AG04450 (cell line): ENCODE measurements at places on chromosomes 6 and 20.
A peak's percentile ranks its signal among the peaks of the same experiment; 100 is the strongest.

DNA sequence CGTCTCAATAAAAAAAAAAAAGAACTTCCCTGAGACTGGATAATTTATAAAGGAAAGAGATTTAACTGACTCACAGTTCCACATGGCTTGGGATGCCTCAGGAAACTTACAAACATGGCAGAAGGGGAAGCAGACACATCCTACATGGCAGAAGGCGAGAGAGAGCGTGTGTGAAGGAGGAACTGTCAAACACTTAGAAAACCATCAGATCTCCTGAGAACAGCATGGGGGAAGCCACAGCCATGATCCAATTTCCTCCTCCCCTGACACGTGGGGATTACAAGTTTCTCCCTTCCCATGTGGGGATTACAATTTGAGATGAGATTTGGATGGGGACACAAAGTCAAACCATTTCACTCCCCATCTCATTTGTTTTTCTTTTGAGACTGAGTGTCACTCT lies 46.6 kb upstream of the TFAP2C start:
- DNase-seq, result no peak

GRCh38 chr20:25053255-25054031 lies 4.5 kb downstream of the ACSS1 start:
- DNase-seq, result no peak

GRCh38 chr20:34824806-34825529 lies 483 bp downstream of the NCOA6 start:
- no peak for DNase-seq

- no peak for DNase-seq
Measured at GRCh38 chr6:108518714-108519576, 41.8 kb upstream of the FOXO3 start.

- no peak for DNase-seq
Measured at GRCh38 chr6:133610227-133610840, 278.6 kb upstream of the TCF21 start.

GRCh38 chr6:34553750-34554149 lies 2.4 kb downstream of the SPDEF start:
- no peak for DNase-seq

DNA sequence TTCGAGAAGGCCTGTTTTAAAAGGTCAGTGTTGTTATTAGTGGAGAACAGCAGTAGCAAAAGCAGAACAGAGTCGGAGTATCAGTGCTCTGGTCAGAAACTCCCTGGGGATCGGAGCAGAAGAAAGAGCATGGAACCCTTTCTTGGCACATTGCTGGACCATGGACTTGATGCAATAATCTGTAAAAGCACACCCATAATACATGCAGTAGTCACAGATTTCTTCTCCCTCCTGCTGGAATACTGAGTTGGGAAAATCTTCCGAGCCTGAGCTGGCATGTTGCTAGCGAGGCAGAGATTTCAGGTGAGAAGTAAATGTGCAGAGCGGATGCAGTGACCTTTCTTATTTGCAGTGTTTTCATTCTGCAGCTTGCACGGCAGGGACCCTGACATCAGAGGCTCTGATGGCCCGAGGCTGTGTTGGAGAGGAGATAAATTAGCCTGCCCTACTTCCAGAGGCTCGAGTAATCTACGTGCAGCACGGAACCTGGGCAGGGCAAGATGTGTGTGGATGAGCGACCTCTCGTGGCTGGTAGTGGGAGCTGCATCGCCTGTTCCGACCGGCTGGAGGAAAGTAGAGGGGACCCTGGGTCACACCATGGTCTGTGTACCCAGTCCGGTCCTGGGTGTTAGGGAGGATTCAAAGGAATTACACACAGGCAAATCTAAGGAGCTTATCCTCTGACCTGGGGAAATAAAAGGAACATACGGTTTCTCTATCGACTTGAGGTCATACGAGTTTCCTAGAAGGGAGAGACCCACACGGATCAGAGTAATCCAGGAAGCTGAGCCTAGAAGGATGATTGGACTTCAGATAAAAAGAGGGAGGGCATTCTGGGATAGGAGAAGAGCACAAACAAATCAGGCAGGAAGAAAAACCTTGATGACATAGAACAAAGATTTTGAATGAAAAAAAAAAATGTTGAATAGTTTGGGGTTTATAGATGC lies 137.0 kb upstream of the STMND1 start:
- peak; percentile 29 for DNase-seq

- DNase-seq, result no peak
Measured at GRCh38 chr6:118939683-118940082, 4.7 kb upstream of the MCM9 start.

- peak; percentile 38 for DNase-seq
Measured at GRCh38 chr6:148367411-148368024, 24.9 kb downstream of the SASH1 start.

- DNase-seq, result no peak
Measured at GRCh38 chr6:149716181-149716963, 1.5 kb downstream of the LATS1 start.

- no peak for DNase-seq
Measured at GRCh38 chr20:8647961-8648441, 420.9 kb upstream of the PLCB4 start.

DNA sequence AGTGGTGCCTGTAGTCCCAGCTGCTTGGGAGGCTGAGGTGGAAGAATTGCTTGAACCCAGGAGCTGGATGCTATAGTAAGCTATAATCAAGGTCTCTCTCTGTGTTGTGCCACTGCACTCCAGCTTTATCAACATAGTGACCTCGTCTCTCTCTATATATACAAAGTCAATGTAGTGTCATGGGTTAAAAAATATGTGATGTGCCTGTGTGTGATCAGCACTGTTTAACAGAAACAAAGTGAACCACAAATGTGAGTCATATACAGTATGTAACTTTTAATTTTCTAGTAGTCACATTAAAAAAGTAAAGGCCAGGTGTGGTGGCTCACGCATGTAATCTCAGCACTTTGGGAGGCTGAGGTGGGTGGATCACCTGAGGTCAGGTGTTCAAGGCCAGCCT lies 85.3 kb upstream of the RNF24 start:
- DNase-seq, result no peak

DNA sequence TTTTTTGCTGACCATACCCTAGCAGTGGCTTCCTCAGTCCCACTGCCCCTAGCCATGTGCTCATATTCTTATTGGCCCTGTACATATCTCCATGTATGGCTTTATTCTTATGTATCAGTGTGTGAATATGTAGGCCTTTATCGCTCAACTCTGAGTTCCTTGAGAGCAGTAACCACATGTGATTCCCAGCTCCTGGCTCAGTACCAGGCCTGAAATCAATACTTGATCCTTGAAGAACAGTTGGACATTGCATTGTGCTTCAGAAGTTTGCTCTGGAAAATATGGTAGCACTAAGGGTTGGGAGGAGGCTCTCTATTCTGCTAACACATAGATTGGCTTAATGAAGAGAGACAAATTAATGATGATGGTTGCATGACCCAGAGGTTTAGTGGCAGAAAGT lies 118.8 kb upstream of the FERMT1 start:
- no peak for DNase-seq

- peak; percentile 42 for DNase-seq
Measured at GRCh38 chr6:105087571-105088211, 92.1 kb downstream of the POPDC3 start.
